ENCODE measurements at places on chromosomes 3 and 15. TPM values are rescaled to one million over a fixed set of nuclear protein-coding genes. Genes with fewer than 3 reads are reported as not detected.

TTLL13 gene
- total RNA-seq = 0.95 TPM

FBXW12 gene
- not detected for total RNA-seq

RBPMS2 gene
- not detected for total RNA-seq

CD200R1L gene
- total RNA-seq = not detected

TUSC7 gene
- total RNA-seq = not detected

Measured in activated T-cell treated with anti-CD3 and anti-CD28 coated beads, Interleukin-2, amount 50 U/mL, for 4 hours (primary cell).